WERI-Rb-1 (cell line): ENCODE measurements at places on chromosomes 5 and 9.

DNA sequence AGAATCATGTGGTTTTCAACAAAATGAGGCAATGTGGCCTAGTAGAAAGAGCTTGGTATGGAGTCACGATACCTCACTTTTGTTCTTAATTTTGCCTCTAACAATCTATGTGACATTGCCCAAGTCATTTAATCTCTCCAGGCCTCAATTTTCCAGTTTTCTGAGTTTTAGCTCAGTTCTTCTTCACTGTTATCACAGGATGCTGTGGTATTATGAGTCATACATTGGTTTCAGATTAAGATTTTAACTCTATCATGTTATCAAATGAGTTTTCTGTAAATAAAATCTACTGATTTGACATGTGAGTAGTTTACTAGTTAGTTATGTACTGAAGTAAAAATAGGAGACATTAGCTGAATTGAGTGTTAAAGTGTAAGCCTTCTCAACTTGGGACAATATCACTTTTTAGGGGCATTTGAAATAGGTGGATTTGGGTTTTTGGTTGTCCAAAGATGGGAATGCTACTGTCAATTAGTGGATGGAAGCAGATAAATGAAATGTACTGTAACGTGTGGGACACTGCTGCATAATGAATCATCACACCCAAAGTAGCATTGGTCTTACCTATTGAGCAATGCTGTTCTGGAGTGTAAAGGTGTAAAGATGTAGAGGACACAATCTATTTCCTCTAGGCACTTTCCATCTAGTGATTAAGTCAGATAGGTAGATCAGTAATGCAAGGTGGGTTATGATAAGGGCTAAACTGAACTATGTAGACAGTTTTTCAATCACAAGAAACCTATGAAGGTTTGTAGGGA is 73.3 kb downstream of the NNT start:
- DNase-seq = no peak

DNA sequence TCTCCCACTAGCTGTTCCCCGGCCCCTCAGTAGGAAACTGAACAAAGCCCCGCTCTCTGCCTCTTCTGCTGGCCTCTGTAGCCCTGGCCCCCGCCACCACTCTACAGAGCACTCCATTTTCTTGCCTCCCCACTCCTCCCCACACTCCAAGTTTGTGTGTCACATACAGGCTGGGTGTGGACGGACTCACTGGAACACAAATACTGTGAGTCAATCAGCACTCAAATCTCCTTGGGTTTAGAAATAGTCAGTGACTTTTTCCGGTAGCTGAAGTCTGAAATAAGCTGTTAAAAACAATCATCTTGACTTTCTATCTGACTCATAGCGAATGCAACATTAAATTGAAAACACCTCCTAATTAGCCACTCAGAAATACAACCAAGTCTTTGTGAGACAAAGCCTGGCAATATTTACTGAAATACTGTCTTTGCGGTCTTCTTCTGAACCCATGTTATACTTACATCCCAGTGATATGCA is 122.5 kb downstream of the LHFPL2 start:
- no peak for DNase-seq

- peak; percentile 97 for DNase-seq
These were observed 43.4 kb upstream of the IL17B start for GRCh38 chr5:149422366-149423048.

- DNase-seq = no peak
These were observed 9.8 kb downstream of the CXCL14 start for GRCh38 chr5:135568923-135569360.

- peak; percentile 53 for DNase-seq
These were observed 46.0 kb downstream of the CRB2 start for GRCh38 chr9:123401879-123402513.

- no peak for DNase-seq
These were observed 290.5 kb downstream of the ANXA1 start for GRCh38 chr9:73441890-73442818.

- DNase-seq = no peak
These were observed 55.4 kb upstream of the MIER3 start for GRCh38 chr5:57007344-57007743.

GRCh38 chr5:147701468-147701867 is 81.1 kb downstream of the JAKMIP2 start:
- DNase-seq = no peak

GRCh38 chr9:92671323-92671722 is 1.4 kb upstream of the IPPK start:
- no peak for DNase-seq

- DNase-seq = no peak
These were observed 1.5 kb upstream of the TIFAB start for GRCh38 chr5:135453613-135454012.

GRCh38 chr5:39301406-39301805 is 62.9 kb downstream of the C9 start:
- no peak for DNase-seq

GRCh38 chr9:110979636-110980035 is 58.6 kb downstream of the LPAR1 start:
- DNase-seq = no peak

DNA sequence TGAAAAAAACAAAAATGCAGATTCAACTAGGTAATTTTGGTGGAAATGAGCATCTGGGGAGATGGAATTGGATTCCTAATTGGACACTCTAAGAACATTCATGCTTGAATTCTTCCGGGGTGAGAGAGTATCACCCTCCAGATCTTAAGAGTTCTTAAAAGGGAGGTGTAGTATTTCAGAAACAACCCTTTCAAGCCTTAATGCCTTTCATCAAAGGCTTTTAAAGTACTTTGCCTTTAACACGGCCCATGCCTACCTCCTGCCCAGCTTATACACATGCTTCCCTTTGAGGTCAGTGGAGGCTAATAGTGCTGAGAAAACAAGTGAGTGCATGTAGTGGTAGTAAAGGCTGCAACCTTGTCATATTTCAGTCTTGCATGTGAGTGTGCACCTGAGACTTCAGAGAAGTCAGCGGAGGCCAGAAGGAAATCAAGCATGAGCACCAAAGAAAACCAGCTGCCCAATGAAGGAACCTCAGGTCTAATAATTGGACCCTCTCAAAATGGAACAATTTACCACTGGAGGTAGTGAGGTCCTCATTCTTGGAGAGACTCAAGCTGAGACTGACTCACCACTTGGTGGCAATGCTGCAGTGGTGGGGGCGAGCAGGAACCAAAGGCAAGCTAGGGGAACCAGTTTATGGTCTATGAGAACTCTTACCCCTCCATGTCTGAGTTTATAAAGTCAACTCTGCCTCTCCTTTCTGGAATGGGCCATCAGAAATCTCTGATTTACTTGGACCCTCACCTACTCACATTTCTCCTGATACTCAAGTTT is 98.4 kb upstream of the GDNF start:
- no peak for DNase-seq

DNA sequence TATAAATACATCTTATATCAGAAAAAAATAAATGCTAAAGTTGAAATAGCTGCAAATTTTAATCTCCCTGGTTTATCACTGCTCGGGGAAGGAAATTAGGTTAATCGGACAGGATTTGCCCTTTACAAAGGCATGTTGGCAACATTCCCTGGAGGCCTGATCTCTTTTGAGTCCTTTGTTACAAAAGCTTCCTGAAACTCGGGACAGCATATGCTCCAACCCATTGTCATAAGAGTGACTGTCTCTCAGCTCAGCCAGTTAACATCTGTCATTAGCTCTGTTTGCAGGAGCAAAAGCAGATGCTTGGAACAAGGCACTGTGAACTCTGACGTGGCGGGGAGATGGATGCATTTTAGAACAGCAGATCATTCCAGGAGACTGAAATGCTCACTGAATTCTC is 80.6 kb downstream of the MYO10 start:
- peak; percentile 83 for DNase-seq

DNA sequence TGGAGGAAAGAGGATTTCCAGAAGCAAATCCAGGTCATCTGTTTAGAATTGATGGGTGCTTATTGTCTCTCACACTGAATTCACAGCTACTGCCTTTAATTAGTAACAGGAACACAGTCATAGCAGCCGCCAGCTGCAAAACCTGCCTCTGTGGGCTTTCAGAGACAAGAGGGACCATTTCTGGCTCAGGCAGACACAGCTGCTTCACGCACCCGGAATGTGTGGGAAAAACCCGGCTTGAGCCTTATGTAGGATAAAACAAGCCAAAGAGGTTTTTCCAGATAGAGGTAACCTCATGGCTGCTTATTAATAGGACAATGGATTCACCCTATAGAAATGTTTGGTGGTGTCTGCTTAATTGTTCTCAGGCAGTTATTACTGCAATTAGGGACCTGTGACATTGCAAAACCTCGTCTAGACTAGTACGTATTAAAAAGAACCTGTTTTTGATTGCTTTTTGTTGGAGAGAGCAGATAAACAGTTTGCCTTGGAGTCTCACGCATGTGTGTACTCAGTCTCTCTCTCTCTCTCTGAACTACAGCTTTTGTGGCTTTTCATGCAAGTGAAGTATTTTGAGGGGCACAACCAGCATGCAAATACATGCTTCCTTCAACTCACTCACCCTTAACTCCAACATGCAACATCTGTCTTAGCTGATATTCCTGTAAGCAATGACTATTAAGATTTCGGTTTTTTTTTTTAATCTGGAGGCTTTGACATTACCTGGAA is 302.7 kb downstream of the PLK2 start:
- peak; percentile 64 for DNase-seq

DNA sequence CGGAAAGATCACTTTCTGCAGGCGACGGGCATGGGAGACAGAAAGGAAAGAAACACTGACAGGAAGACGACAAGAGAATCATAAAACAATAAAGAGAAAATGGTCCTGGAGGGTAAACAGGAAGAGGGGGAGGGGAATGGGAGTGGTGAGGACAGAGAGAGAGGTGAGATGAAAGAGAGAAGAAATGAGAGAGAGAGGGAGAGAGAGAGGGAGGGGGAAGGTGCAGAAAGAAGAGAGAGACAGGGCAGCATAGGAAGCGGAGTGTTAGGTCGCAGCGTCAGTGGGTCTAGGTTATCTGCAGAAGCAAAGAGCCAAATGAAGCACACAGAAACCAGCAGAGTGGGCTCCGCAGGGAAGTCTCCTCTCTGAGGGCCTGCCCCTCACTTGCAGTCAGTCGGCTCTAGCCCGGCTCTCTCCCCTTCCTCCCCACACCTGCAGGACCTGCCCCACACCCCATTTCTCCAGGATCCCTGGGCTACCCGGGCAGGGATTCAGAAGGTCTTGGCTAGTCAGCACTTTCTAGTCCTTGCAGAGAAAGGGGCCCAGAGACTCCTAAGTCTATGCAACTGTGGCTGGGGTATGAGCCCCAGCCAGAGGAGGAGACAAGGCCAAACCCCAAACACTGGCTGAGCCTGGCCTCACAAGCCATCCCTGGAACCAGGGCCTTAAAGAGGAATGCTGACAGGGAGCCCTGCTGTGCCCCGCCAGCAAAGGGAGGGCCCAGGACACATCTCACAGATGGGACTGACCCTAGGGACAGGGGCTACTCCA is 29.7 kb upstream of the MEIKIN start:
- DNase-seq = no peak

GRCh38 chr5:83277953-83278352 is 193.6 kb upstream of the VCAN start:
- DNase-seq = no peak

GRCh38 chr9:96523374-96523773 is 73.4 kb downstream of the HABP4 start:
- no peak for DNase-seq

GRCh38 chr5:86983208-86983607 is 284.5 kb upstream of the RASA1 start:
- no peak for DNase-seq

- no peak for DNase-seq
These were observed 310.5 kb downstream of the DMAC1 start for GRCh38 chr9:7489036-7489435.

DNA sequence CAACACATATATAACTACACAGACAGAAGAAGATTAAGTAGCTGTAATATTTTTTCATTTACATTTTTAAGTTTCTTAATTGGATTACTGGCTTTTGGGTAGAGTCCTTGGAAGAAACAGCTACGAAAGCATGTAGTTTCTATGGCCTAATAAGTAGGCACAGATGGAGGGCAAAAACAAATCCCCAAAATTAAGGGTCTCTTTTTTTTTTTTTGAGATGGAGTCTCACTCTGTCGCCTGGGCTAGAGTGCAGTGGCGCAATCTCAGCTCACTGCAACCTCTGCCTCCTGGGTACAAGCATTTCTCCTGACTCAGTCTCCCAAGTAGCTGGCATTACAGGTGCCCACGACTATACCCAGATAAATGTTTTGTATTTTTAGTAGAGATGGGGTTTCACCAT is 27.1 kb upstream of the MTMR12 start:
- no peak for DNase-seq

DNA sequence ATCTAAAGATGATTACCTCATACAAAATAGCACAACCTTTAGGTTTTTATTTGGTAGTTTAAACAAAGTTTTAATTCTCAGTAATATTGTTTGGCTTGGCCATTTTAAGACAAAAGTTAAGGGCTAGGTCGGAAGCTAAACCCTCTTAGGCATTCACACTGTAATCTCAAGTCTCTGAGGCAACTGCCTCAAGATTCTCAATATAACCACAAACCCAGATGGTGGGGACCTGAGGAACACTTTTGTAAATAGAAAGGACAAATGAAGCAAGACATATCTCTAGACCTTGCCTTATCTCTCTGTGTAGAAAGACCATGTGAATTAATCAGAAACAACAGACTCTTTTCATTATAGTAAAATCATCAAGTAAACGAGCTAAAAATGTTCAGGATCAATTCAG is 500.2 kb upstream of the CDH6 start:
- DNase-seq = no peak

GRCh38 chr5:172149073-172149472 is 39.0 kb downstream of the STK10 start:
- DNase-seq = no peak

DNA sequence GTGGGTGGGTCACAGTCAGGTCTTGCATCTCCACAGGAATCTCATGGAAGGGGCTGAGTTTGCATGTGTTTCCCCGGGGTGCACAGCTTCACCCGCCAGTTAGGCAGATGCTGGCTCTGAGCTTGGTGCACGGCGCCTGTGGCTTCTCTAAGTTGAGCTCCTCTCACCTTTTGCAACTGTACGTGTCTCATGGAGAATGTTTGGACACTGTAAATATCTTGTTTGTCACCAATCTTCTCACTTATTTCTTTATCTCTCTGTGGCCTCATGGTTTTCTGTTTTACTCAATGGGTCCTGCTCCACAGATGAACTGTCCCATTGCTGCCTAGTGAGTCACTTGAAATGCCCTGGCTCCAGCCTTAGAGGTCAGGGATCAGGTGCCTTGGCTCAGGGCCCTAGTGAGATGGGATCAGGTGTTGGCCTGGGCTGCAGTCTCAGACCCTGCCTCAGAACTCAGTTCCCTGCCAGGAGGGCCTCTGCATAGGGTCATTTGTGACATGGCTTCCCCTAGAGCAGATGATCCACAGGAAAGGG is 61.6 kb downstream of the WNK2 start:
- no peak for DNase-seq
